NCI-H1105 treated with DMSO at 0.1 percent for 48 hours (cell line): ENCODE measurements at places on chromosomes 4 and X.
A peak's percentile ranks its signal among the peaks of the same experiment; 100 is the strongest.

DNA sequence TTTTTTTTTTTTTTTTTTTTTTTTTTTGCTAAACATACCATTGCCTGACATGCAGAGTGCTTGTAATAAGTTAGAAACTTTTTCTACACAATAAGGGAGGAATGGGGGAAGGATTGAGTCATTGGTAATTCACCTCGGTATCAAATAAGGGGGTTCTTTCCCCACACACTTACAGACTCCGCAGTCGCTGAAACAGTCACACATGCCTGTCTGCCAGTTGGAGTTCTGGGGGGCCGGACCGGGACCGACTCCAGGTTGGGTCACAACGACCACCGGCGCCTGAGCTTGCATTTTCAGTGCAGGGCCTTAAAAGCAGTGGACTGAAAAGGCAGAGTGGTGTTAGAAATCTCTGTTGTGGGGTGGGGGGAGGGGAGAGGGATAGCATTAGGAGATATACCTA is 6.9 kb downstream of the PLAC8 start:
- DNase-seq = no peak

DNA sequence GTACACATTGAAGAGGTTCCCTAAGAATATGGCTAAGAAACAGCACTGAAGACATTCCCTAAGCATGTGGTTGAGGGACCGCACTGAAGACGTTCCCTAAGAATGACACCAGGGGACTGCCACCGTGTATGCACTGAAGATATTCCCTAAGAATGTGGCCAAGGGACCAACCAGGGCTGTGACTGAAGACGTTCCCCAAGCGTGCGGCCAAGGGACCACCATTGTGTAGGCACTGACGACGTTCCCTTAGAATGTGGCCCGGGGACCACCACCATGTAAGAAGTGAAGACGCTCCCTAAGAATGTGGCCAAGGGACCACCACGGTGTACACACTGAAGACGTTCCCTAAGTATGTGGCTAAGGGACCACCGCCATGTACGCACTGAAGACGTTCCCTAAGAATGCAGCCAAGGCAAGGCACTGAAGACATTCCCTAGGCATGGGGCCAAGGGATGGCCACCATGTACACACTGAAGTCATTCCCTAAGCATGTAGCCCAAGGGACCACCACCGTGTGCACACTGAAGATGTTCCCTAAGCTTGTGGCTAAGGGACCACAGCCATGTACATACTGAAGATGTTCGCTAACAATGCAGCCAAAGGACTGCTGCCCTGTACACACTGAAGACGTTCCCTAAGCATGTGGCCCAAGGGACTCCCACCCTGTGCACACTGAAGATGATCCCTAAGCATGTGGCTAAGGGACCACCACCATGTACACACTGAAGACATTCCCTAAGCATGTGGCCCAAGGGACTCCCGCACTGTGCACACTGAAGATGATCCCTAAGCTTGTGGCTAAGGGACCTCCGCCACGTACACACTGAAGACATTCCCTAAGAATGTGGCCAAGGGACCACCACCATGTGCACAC is 22.0 kb downstream of the DHRSX start:
- no peak for DNase-seq

GRCh38 chrX:7362111-7362510 is 214.2 kb upstream of the PUDP start:
- no peak for DNase-seq

GRCh38 chrX:149837639-149838038 is 43.3 kb upstream of the MAGEA8 start:
- DNase-seq = no peak

- DNase-seq = peak; percentile 21
These were observed 6.2 kb downstream of the NCAPG start for GRCh38 chr4:17817027-17817426.

DNA sequence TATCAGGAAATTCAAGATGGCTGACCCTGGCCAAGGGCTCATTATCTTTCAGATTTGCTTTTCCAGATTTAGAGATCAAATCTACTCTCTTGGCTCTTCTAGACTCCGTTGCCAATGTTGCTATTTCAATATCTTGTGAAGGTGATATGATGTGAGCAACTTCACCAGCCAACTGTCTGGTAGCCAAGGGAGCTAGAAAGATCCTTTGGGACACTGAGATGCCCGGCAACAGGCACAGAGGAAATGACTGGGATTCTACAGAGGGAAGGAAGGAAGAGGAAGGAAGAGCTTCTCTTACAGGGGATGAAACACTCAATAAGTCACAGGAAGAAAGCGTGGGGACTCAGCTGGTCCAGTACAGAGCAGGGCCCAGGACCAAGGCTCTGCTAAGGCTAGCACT is 121.9 kb upstream of the GPC4 start:
- no peak for DNase-seq

DNA sequence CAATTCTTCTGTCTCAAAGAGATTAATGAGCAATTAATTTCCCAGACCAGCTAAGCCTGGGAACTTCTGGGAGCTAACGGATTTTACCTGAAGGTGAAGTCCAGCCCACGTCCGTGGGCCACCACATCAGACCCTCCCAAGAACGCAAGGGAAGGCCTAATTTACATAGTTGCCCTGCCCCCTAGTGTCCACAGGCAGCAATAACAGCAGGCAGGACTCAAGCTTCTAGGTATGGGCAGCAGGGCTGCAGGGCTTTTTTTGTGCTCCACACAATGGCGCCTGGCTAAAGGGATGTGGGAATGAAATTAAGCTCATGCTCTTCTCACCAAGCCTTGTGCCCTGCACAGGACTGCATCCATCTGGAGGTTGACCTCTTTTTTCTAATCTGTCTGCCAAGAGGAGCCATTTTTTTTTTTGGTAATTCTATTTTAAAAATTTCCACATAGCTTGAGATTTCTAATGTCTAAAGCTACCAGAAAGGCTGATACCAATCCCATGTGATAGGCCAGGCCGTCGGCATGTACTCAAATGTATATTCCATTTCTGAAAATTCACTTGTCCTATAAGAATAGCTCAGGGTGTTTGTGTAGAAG is 111.9 kb upstream of the TMEM164 start:
- DNase-seq = peak; percentile 40
